ENCODE measurements at places on chromosomes 7 and 10.
A peak's percentile ranks its signal among the peaks of the same experiment; 100 is the strongest.

GRCh38 chr7:82163586-82163985 lies 280.0 kb downstream of the CACNA2D1 start:
- DNase-seq: no peak

DNA sequence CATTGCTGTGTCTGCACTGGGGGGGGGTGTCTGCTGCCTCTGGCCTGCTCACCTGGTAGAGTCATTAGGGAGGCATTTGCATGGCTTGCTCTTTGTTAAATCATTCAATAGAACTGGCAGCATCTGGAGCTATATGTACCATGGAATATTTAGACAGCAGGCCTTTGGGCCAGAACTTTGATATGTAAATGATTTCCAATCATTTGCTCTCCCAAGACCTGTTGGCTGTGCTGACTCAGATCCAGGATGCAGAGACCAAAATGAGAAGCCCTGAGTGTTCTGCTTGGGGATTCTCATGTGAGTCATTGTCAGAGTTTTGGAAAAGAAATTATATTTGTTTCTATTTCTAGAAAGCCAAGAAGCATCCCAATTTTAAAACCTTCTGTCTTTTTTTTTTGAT lies 257.6 kb upstream of the IGFBP3 start:
- no peak for DNase-seq

- no peak for DNase-seq
Measured at GRCh38 chr10:74035303-74035702, 37.4 kb downstream of the VCL start.

- DNase-seq: no peak
Measured at GRCh38 chr7:151674161-151674920, 154.6 kb upstream of the RHEB start.

DNA sequence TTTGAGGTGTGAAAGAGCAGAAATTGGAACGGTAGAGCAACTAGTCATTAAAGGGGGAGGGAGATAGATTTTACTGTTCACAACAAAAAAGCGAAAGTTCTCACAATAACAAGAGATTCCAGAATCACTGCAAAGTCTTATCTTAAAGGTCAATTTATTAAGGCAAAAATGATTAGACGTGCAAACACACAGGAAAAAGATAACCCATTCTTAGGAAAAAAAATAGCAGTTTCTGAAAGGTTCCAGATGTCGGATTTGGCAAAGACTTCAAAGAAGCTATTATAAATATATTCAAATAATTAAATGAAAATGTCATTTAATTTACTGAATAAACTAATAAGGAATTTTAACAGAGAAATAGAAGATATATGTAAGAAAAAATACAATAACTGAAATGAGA lies 70.8 kb upstream of the GNAI1 start:
- DNase-seq: no peak

GRCh38 chr10:90112681-90113080 lies 411.3 kb downstream of the KIF20B start:
- no peak for DNase-seq

- no peak for DNase-seq
Measured at GRCh38 chr10:34299105-34299611, 515.9 kb downstream of the PARD3 start.

DNA sequence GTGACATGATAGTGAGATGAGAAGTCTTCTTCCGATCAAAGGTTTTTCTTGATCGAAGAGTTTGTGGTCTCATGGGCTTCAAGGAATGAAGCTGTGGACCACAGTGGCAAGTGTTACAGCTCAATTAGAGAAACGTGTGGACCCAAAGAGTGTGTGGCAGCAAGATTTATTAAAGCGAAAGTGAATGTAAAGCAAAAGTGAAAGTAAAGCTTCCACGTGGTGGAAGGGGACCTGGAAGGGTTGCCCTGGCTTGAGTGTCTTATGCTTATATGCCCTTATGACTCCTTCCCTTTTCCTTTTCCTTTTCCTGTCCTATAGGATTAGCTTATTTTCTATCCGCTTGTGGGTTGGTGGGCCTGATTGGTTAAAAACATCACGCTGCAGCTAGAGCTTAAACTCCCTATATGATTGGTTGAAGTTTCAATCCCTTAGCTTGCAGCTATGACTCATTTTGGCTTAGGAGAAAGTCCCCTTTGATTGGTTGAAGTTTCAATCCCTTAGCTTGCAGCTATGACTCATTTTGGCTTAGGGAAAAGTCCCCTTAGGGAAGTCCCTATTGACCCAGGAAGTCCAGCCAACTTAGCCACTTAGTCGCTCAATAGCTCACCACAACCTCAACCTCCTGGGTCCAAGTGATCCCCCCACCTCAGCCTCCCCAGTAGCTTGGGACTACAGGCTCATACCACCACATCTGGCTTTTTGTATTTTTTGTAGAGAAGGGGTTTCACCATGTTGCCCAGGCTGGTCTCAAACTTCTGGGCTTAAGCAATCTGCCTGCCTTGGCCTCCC lies 34.7 kb downstream of the MRPS24 start:
- DNase-seq: peak; percentile 3

GRCh38 chr10:69638642-69639041 lies 8.6 kb downstream of the FAM241B start:
- DNase-seq: no peak
